ENCODE measurements at places on chromosomes 3 and 15.

DNA sequence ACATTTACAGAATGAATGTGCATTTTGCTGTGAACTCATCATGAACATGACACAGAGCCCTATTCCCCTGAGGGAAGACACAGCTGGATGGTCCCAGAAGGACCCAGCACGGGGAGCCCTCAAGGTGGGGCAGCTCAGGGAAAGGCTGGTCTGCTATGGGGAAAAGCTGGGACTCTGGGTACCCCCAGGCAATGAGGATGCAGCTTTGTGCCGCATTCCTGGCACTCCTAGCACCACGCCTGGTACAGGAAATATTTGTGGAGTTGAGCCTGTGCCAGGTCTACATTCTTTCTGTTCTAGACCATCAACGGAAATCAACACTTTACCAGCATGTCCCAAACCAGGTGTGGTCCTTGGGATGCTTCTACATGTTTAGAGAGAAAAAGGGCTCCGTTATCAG lies 74.0 kb downstream of the SRGAP3 start:
- no peak for DNase-seq

DNA sequence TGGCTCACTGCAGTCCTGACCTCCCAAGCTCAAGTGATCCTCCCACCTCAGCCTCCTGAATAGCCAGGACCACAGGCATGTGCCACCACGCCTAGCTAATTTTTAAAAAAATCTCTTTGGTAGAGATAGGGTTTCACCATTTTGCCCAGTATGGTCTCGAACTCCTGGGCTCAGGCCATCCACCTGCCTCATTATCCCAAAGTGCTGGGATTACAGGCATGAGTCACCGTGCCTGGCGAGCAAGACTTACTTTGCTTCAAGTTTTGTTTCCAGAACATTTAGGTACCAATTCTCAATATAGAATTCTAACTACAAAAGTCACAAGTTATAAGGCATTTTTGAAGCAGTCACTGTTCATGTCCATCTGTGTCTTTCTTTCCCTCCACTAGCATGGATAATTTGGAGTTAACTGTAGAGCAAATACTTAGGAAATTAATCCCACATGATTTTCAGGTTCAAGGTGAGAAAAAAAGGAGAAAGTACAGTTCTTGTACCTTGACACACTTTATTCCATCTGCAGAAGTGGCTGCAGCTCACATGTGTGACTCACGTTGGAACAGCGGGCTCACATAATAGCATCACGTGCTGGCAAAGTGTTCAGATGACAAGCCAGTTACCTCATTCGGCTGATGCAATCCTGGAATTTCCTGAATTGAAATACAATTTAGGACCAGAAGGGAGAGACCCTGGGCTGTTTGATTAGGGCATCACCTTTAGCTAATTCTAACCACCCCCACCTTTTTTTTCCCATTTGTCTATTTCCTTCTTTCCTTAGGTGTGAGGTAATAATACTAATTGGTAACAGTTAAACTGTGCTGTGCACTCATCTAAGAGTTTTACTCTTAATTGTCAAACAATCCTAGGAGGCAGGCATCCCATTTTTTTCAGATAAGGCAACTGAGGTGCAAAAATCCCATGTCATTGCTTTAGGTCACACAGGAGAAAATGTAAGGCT lies 46.9 kb upstream of the NEDD4 start:
- DNase-seq = no peak

GRCh38 chr3:135125171-135125801 lies 330.2 kb downstream of the EPHB1 start:
- no peak for DNase-seq

DNA sequence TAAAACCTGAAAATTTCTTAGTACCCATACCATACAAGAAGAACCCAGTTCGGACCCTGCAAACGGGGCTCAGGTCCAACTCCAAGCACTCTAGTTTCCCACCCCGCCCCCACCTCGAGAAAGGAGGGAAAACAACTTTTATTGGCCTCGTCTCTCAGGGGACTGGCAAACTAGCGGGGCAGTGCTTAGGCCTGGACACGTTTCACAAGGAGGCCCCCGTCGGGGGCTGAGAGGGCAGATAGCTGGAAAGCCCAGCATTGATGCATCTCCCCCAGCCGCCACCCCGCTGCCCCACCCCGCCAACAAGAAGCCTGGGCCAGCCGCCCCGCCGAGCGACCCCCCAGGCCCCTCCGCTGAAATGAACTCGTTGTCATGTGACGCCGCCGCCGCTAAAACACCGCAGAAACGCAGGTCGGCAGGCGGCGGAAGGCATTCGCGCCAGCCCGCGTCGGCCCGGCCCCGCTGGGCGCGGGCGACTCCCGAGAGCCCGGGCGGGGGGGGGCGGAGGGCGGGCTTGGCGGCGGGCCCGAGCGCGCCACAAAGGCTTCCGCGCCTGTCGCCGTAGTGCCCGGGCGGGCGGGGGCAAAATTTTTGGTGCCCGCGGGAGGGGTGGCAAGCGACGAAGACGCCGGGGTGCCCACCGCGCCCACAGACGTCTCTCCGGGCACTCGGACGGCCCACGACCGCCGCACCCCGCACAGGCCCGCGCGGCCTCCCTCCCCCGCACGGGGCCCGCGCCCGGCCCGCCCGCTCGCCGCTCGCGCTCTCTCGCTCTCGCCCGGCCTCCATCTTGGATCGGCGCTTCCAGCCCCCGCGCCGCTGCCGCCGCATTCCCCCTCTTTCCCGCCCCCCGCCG lies 634 bp downstream of the STAG1 start:
- DNase-seq = peak; percentile 54

GRCh38 chr3:113897373-113897777 lies 50.4 kb upstream of the ZDHHC23 start:
- no peak for DNase-seq

DNA sequence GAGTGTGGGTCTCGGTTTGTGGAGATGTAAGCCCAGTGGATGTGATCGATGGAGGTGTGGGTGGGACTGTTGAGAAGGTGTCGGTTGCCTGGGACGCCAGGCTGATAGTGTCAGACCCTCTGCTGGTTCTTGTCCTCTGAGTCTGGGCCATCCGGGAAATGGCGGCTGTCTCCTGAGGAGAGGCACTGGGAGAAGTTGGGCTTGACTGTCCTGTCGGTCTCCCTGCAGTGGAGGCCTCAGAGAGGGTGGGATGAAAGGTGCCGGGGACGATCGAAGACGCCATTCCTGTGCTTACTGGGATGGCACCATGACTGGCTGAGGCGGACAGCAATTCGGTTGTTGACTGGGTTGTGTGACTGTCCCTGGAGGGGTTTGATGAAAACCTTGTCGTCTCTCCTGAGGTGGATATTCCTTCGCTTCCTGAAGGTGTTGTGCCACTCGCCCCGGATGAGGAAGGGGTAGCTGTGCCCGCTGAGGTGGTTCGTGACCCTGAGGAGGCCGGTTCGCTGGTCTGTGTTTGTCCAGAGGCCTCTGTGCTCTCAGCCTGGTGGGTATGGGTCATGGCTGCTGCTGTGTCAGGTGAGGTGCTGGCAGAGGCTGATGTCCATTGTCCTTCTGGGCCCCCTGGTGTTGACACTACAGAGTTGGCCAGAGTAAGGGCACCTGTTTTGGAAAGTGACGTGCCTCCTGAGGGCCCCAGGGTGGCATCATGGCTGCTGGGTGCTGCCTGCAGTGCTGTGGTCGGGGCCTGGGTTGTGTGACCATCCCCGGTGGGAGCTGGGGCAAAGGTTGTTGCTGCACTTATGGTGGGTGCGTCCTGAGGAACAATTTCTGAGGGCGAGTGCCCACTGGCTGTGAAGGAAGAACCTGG lies 22.8 kb downstream of the MUC4 start:
- no peak for DNase-seq

- DNase-seq = no peak
These were observed 3.2 kb downstream of the ULK3 start for GRCh38 chr15:74839526-74840395.

- DNase-seq = no peak
These were observed 59.1 kb downstream of the DRD3 start for GRCh38 chr3:114119776-114120175.

GRCh38 chr3:140933109-140933508 lies 8.5 kb upstream of the SLC25A36 start:
- no peak for DNase-seq

DNA sequence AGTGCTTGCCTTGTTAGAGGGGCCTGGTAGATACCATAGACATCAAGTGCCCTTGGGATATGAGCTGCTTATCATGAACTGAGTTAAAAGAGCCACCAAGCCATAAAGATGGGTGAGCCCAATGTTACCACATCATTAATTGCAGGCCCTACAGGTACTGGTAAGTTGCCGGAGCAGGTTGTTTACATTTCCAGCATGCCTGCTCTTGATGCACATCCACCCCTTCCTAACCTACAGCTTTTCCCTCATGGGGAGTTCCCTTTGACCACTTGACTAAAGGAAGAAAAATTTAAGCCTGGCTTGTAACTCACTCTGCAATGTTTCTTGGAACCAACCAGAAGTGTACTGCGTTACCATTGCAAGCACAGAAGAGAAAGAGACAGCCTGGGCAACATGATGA lies 24.7 kb upstream of the ULK4 start:
- DNase-seq = no peak

DNA sequence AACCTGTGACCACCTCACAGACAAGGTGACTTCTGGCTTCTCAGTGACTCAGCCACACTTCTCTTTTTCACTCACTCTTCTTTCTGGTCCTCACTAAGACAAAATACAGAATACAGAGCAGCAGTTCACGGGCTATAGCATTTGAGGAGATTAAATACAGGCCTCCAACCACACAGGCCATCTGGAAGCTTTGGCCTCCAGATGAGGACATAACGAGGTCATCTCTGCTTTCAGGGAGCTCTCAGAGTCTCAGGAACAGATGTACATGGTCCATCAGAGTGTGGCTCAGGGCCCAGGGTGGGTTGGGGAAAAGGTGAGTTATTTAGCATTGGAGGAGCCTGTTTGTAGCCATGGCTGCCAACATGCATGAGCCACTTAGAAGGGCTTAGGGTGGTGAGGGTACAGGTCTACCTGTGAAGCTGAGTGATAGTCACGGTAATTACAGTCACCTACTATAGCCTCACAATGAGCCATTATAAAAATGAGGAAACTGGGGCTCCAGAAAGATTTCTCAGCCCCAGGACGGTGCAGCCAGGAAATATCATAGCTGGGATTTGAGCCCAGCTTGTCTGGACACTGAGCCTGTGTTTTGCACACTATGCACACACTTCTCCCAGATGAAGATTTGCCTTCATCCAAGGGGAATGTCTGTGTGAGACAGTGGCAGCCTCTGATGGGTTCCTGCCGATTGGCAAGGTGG lies 159.8 kb upstream of the CTDSPL start:
- DNase-seq = no peak

DNA sequence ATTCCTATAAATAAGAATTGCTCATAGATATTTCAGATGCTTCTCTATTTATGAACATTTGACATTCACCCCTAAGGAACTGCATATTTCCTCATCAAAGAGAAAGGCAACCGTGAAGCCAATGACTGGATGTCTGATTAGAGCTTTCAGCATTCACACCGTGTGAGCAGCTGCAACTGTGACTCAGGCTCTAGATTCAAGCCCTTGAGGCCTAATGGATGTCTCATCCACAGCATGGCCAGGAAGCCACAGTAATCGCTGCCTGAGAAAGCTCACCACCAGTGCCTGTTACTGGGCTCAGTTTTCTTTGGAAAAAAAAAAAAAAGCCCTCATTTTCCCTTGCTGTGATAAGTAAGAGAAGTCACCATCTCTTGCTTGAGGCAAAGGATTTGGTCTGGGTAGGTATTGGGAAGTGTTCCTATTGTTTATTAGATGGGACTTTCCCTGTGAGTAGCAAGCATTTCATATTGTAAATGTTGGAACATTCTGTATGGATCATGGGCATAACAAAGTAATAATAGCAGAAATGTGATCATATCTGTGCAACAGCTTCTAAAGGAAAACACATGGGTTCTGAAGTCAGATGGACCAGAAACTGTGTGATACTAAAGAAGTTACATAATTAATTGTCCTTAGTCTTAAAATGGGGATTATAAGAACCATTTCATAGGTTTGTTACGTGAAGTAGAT lies 783.7 kb downstream of the AGBL1 start:
- no peak for DNase-seq

DNA sequence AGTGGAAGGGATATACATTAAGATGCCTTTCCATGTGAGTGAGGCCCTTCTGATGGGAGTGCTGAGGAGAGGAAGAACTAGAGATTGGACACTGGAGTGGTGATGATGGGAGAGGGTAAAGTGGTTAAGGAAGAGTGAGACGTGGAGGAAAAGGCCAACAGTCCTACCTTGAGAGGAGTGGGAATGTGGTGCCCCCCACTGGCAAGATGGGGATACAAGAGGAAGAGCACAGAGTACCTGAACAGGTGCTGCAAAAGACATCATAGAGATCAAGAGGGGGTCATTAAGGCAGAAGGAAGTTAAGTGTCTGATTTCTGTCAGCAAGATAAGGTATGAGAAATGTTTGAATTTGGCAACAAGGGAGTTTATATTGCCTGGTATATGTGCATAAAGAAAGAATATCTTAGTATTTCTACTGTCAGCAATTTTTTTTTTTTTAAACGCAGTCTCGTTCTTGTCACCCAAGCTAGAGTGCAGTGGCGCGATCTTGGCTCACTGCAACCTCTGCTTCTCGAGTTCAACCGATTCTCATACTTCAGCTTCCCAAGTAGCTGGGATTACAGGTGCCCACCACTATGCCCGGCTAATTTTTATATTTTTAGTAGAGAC lies 34.0 kb downstream of the ARIH2 start:
- peak; percentile 12 for DNase-seq

DNA sequence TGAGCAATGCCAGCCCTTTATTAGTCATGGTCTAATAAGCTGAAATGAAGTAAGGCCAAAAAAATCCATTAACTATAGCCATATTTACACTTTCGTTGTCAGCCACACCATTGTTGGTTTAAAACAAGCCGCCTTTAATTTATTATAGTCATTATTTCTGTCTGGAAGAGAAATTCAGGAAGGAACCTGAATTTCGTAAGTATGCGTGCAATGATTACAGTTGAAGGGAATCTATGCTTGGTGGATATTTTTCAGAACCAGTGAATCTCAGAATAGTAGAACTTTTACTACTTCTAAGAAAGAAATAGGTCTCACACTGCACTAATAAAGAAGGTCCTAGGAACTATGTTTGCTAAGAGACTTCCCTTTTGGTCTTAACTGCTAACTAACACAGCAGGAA lies 59.1 kb downstream of the FAM43A start:
- no peak for DNase-seq
